ENCODE measurements at places on chromosomes 2 and 18. TPM values are rescaled to one million over a fixed set of nuclear protein-coding genes. Genes with fewer than 3 reads are reported as not detected.

Gene UGT1A8
- polyA plus RNA-seq, result not detected

GRCh38 chr2:206163251-206163880 lies 3.7 kb downstream of the EEF1B2 start:
- no peak for DNase-seq

Gene ITGA4
- polyA plus RNA-seq, result 0.73 TPM

GRCh38 chr2:20438334-20439192 lies 8.3 kb upstream of the RHOB start:
- no peak for DNase-seq

- DNase-seq, result peak; percentile 88
These were observed 2.3 kb downstream of the MYO1B start for GRCh38 chr2:191247381-191248057.

Gene SKOR2
- not detected for polyA plus RNA-seq

Gene ZNF521
- 1.5 TPM for polyA plus RNA-seq

- DNase-seq, result no peak
These were observed 58.9 kb downstream of the ANKMY1 start for GRCh38 chr2:240498958-240499260.

Gene CCDC102B
- 7.1 TPM for polyA plus RNA-seq

- no peak for DNase-seq
These were observed 98.0 kb downstream of the TMEM185B start for GRCh38 chr2:120125195-120125594.

Gene EVX2
- polyA plus RNA-seq, result not detected

DNA sequence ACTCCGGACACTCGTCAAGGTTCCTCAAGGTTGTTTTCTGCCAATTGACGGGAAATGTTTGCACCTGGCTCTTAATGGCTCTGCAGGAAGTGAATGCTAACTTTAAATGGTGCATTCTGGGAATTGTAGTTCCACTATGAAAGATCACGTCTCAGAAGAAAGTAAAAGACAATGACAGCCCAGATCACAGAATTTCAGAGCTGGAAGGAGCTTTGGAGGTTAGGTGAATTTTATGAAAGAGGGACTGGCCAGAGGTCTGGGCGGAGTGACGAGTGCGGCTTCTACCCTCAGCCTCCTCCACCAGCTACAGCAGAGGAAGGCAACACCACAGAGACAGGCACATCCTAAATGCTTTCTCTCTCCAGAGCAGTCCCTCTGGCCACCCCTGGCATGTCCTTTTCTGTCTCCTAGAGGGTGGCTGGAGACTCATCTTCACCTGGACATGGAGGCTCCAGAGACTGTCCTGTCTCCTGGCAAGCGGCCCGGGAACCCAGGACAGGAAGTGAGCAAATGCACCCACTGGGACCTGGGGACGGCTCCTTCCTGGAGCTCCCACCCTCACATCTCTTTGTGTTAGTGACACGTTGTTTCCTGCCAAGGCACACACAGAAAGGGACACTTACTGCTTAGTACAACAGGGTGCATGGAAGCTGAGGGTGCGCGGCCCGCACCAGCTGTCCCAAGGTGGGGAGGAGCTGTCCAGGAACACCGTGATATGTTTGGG lies 19.4 kb downstream of the THAP4 start:
- peak; percentile 35 for DNase-seq

- DNase-seq, result no peak
These were observed 9.5 kb upstream of the MYL1 start for GRCh38 chr2:210324458-210324857.

Gene IL1RL1
- polyA plus RNA-seq, result 62.4 TPM

DNA sequence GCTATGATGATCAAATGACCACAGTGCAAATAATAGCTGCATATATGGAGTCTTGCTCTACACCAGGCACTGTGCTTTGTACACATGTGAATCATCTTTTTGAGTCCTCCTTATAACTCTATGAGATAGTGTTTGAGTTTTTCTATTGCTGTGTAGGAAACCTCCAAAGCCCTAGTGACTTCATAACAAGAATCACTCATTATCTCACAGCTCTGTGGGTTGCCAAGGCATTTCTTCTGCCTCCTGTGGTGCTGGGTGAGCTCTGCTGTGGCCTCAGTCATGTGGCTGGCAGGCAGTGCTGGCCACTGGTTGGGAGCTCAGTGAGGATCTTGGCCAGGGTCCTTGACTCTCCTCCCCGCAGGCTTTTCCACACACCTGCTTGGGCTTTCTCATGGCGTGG lies 153.4 kb downstream of the CAPN13 start:
- no peak for DNase-seq

Gene SERPINB3
- polyA plus RNA-seq, result 15.3 TPM

GRCh38 chr2:228613133-228613850 lies 431.8 kb upstream of the SPHKAP start:
- DNase-seq, result no peak

DNA sequence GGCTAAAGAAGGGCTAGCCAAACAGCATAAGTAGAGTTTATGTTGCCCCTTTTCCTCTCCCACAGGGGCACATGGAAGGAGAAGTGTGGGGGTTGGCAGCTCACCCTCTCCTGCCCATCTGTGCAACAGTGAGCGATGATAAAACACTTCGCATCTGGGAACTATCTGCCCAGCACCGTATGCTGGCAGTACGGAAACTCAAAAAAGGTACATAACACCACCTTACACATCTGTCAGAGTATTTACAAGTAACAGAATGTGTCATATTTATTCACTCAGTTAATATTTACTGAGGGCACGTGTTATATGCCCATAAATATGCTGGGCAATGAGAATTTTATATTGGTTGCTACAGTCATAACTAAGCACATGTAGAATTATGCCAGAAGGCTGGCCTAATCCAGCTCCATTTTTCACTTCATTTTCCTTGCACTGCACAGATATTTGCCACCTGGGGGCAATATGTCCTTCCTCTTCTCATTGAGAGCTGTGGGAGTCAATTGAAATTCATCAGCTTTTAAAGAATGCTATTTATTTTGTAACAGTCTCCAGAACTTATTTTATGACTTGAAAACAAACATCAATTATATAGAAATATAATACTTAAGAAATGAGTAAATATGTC lies 150.6 kb downstream of the RTN4 start:
- peak; percentile 62 for DNase-seq

- peak; percentile 43 for DNase-seq
These were observed 47.3 kb upstream of the SNTG2 start for GRCh38 chr2:903223-903900.

DNA sequence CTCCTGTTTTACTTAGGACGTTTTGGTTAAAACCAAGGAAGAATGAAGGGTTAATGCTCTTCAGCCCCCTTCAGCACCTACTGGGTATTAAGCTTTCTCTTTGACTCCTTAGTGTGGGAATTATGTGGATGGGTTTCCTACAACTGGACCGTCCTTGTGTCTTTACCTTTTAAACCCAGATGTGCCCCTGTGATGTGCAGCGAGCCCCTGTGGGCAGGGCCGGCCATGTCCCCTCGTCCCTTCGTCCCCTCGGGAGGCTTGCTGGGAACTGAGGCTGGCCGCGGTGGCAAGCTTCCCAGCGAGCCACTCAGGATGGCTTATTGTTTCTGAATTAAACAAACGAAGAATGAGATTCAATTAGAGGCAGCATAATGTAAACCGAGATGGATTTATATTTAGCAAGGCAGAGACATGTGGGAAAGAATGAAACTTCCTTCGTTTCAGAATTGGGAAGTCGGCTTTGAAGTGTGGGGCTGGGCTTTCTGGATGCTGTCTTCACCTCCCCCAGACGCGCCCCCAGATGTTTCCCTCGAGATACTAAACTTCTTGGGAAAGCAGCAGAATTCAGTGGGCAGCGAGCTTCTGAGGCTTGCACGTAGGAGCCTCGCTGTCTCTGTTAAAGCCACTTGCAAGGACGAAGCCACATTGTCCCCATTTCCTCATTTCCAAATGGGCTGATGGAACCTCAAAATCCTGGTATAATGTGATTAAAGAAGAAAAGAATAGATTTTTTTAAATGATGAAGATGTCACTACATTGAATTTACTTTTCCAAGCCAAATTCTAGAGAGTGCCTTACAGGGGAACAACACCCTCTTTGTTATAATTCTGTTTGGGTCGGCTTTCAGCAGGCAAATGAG lies 146.0 kb downstream of the VAPA start:
- DNase-seq, result peak; percentile 65

DNA sequence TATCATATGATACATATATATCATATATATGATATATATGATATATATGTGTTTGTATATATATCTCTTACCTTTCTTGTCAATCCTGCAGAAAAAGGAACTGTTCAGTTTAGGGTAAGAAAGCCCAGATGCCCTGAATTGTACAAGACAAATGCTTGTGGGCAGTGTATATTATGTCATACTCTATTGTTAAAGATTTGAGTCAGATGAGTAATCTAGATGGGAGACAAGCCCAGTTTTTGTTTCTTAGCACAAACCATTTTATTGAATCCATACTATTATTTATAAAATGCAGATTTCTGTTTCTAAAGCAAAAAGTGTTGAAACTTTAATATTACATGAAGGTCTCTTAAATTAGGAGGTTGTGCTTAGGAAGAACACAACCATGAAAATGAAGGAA lies 90.6 kb downstream of the VRK2 start:
- peak; percentile 21 for DNase-seq

Gene DES
- polyA plus RNA-seq, result 108 TPM

Gene LDLRAD4
- 3.2 TPM for polyA plus RNA-seq

DNA sequence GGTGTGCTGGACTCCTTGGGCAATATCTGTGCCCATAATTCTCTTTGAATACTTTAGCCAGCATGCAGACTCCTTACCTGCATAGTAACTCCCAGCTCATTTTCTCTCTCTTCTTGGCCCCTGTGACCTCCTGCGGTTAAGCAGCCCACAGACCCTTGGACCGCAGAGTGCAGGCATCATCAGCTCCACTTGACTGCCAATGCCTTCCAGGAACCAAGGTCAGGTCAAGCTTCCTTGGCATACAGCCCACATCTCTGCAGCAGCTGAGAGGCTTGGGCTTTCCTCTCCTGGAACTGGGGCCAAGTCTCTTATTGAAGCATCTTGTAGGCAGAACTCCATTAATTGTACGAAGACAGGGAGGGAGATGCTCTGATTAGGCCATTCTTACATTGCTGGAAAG lies 130.1 kb upstream of the PIEZO2 start:
- DNase-seq, result no peak

DNA sequence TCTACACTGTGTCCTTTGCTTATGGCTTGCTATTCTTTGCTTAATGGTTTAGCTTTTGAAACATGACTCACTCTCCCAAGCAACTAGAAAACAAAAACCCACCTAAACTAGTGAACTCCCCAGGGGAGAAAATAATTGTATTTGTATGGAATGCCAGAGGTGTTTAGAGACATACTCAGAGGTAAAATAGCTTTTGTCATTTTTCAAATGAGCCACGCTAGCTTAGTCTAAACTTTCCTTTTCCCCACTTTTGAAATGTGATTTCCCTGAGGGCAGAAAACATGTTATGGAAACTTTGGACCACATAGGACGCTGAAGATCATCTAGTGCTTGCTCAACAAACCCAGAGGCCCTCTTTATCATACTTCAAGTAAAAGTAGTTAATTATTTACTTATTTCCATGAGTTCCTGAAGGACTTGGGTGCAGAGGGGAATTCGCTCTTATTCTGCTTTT lies 16.5 kb upstream of the CYTIP start:
- peak; percentile 23 for DNase-seq

DNA sequence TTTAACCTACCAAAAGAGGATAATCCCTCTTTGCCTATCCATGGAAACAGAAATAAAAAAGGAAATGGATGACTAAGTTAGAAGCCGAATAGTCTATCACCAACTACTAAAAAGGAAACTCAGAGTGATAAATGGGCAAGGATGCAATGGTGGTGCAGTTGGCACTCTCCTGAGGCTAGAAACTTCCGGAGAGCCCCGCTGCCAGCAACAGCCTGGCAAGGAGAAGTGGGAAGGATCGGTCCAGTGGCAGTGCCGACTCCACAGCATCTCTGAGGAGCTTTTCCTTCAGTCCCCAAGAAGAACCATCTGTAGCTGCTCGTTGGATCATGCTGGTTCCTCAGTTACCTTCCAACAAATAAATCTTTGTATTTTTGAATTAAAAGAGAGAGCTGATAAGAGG lies 74.7 kb downstream of the DPP4 start:
- no peak for DNase-seq

Gene MAP2
- polyA plus RNA-seq, result 8.5 TPM

DNA sequence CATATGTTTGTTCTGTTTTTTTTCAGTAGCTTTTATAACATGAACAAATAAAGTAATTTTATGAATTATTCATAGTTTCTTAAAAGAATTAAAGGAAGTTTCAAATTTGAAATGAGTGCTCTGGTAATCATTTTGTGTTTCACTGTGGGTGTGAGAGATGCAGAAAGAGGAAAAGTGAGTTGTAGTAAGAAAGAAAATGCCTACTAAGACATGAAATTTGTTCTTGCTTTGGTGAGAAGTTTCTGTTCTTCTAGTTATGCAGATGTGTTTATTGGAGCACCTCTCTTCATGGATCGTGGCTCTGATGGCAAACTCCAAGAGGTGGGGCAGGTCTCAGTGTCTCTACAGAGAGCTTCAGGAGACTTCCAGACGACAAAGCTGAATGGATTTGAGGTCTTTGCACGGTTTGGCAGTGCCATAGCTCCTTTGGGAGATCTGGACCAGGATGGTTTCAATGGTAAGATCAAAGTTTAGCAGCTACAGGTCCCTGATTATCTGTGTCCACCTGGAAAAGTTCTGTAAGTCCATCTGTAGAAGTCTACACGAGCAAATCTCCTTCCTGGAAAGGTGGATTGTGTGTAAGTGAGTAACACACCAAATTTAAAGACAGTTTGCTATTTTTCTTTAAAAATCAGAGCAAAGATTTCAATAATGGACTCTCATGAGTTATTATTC lies 51.4 kb downstream of the ITGAV start:
- no peak for DNase-seq

- DNase-seq, result peak; percentile 74
These were observed 71.9 kb upstream of the NFU1 start for GRCh38 chr2:69509011-69509749.

- DNase-seq, result no peak
These were observed 57.3 kb upstream of the RPL31 start for GRCh38 chr2:100944617-100945432.

Gene MAP4K4
- 53.1 TPM for polyA plus RNA-seq
